ENCODE measurements at places on chromosomes 3 and 15. TPM values are rescaled to one million over a fixed set of nuclear protein-coding genes. Genes with fewer than 3 reads are reported as not detected.

Gene SAMMSON
- total RNA-seq, result not detected

Gene ITIH1
- not detected for total RNA-seq

Gene CFAP100
- not detected for total RNA-seq

Gene GRAMD1C
- total RNA-seq, result 1.8 TPM

Gene GDPGP1
- total RNA-seq, result 3.3 TPM

Gene NR1I2
- total RNA-seq, result 0.20 TPM

Gene SAMD7
- not detected for total RNA-seq

Gene CCR8
- total RNA-seq, result 87.2 TPM

Gene CCR9
- total RNA-seq, result not detected

Gene RARB
- total RNA-seq, result not detected
